Caco-2 (cell line): ENCODE measurements at places on chromosomes 3 and 15. TPM values are rescaled to one million over a fixed set of nuclear protein-coding genes. Genes with fewer than 3 reads are reported as not detected.

DNA sequence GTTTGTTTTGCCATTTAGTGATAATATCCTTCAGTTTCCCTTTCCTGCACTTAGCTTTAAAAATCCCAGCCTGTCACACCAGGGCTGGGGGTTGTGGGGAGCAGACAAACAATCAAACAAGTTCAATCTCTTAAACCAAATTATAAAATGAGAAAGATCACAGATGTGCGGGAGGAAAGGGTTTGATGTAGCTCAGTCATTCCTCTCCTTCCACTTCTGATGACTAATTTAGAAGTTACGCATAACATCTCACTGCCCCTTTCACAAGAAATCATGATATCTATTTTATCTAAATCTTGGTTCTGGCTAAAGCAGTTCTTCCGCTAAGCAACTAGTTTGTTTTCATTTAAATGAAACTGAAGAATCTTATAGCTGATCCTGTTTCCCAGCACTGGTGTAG is 34.1 kb upstream of the ATG7 start:
- DNase-seq = no peak

DNA sequence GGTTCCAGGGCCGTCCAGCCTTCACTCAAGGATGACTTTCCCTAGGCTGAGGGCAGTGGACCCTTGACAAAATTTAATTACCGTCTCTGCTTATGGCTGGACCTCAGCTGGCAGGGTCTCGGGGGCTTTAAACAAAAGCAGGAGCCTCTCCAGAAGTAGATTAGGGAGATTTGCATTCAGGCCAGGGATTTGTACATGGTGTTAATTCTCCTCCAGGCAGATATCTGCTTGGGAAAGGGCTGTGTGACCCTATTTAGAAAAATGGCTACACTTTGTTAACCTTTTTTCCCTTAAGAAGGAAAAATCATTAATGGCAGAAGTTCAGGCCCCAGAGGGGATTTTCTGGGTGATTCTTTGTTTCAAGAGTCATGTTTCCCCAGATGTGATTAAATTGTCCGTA is 329.1 kb upstream of the C2CD4B start:
- DNase-seq = no peak

DNA sequence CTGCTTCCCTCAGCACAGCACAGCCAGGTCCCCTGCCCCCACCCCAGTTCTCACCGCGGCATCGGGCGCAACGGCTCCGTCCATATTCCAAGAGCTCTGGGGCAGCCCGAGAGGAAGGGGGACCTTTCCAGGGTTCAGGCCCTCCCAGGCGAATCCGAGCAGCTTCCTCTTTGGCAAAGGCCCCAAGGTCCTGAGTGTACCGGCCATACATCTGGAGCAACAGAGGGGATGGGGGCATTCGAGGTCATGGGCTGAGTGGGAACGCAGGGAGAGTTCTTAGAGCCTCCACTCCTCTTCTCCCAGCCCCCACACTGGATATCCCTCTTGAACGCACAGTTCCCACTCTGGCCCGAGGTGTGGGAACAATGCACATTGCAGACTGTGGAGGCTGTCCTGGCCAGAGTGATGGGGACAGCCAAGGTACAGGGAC is 2.5 kb downstream of the CLCN2 start:
- no peak for DNase-seq

DNA sequence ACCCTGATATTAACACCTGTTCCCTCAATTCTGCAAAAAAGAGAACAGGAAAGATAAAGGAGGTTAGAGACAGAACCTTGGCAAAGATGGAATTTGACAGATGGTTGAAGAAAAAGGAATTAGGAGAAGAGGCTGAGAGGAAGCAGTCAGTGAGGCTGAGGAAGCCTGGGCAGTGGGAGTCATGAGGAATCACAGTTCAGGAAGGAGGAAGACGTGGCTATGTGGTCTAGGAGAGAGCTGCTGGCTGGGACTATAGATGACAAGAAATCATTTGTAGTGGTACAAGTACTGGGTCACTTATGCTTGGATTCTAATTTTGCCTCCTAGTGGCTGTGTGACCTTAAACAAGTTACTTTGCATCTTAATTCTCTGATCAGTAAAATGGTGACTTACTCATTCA is 49.0 kb downstream of the LARS2 start:
- DNase-seq = no peak

The TRPM7 gene
- 70.9 and 73.4 TPM in 2 replicates for total RNA-seq

GRCh38 chr3:113193719-113194118 is 17.6 kb upstream of the BOC start:
- DNase-seq = no peak

- DNase-seq = no peak
Measured at GRCh38 chr3:57948781-57949242, 59.4 kb upstream of the FLNB start.

DNA sequence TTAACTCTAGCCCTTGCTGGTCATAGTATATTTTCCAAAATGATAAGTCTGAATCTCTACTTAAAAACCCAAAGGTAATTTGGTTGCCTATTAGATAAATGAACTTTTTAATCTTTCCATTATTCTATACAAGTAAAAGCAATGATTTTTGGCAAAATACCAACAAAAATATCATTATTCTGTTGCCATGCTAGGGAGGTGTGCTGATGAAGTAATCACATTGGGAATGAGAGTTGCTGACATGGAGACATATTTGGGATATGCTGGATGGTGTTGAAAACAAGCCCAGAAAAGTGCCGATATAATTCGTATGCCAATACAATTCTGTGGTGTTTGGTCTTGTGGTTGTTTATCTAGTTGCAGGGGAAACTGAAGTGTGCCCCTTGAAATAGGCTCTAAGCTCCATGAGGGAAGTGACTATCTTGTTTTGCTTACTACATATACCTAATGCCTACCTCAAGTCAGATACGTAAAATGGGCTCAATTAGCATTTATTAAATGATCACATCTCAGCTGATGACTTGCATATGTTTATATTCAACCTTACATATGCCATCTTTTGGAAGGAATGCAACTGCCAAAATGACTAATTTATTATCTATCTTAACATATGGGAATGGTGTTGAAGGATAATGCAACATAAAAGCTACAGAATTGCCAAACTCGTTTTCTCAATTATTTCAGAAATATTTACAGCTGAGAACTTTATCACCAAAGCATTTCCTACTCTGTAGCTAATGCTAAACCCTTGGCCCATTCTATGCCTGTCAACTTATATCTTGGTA is 5.8 kb downstream of the TOPBP1 start:
- DNase-seq = no peak

DNA sequence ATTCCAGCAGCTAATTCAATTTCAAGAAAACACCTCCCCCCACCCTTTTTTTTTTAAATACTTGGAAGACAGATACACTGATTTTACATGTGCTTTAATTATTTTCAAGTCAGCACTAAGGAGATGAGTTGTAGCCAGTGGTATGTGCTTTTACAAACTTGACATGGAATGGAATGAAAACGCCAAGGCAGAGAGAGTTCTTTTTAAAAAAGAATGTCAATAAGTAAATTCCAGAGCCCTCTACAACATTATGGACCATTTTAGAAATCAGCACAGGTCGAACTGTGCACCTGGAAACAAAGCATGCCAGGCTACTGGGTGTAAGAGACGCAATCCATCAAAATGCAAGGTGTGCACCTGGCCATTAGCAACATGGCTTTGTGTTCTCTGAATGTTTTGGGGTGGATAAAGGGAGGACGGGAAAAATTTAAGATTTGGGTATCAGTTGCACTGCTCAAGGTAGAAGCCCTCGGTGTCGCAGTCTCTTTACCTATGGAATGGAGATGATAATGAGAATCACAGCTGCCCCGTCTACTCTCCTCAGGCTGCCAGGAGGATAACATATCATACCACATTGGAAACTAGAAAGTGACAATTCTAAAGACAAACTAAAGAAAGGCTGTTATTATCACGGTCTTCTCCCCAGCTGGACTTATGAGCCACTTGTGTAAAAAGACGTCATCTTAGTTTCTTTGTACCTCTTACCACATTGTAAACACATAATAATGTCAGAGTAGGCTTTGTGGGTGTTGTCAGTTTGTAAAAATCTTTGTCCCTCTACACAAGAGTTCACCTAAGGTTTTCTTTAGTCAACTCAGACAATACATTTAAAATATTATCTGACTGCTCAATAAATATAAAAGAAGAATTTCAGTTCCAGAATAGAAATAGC is 107.4 kb upstream of the PRICKLE2 start:
- no peak for DNase-seq

GRCh38 chr3:160225176-160226025 is at the start of gene C3orf80:
TSS of gene C3orf80 (plus strand) at chr3:160225422. CDS start at chr3:160225636, 214 bp downstream.
- DNase-seq = peak; percentile 67
